ENCODE measurements at places on chromosomes 13 and 19.

- no peak for DNase-seq
Measured at GRCh38 chr13:76815344-76815743, 70.9 kb downstream of the KCTD12 start.

DNA sequence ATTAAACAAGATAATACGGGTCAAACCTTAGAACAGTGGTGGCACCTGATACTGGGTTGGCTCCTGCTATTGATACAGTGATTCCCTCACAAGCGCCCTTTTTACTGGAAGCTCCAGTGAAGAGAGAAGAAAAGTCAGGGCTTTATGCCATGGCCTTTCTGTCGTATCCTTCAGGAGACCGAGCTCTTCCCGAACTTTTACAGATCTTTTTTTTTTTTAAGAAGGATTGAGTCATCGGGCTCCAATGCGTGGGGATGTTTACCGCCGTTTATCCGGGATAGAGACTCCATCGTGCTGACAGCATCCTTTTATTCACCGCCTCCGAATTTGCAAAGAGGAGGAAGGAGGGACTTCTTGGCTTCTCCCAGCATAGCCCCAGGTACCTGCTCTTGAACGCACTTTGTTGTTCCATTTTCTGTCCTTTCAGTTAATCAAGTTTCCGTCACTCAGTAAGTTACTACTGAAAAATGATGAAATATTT is 574 bp downstream of the ZNF227 start:
- DNase-seq: no peak

GRCh38 chr13:41456768-41457588 is at the start of gene RGCC:
TSS of gene RGCC (plus strand) at chr13:41457550. CDS start at chr13:41457708, 158 bp downstream.
- DNase-seq: peak; percentile 83

- DNase-seq: no peak
Measured at GRCh38 chr19:45643927-45644771, 5.0 kb upstream of the EML2 start.

- peak; percentile 52 for DNase-seq
Measured at GRCh38 chr19:41449079-41449864, 6.3 kb downstream of the ERICH4 start.

DNA sequence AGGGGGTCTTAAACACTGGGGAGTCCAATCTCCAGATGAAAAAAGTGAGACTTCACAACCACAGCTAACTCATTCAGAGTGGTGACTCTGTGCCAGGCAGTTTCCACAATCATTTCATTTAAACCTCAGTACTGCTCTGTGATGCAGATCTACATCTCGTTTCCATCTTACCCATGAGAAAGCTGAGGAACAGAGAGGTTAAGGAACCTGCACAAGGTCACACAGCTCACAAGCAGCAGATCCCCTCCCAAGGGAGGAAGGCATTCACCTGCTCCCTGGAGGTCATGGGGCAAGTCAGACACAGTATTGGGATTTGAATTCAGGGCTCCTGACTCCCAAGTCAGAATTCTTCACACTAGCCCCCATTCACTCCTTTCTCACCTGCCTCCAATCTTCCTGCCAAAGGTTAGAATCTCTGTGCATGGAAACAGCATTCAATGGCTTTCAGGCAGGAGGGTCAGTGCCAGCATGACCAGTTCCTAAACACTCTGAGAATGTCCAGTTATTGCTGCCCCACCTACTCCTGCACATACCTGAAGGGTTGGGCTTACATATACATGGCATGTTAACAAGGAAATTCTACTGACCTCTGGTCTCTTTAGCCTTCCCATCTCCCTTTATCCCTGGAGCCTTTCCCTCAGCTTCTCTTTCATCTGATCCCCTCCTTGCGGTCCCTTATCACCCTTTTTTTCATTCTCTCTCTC is 1.9 kb downstream of the CABP5 start:
- no peak for DNase-seq

- no peak for DNase-seq
Measured at GRCh38 chr19:15115762-15116615, 8.8 kb downstream of the SYDE1 start.

DNA sequence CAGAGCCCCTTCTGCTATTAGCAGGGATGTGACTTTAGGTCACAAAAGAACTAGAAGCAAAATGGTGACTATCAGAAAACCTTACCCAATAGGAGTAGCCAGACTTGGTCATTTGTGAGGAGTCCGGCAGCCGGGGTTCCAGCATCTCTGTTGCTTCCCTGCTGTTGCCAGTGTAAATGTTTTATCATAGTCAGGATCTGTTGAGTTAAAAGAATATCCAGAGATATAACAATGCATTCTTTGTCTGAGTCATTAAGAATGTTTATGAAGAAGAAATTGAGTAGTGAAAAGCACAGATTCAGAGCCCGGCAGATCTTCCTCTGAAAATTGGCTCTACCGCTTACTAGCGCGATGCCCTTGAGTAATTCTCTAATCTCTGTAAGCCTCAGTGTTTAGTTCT is 84.2 kb downstream of the COL4A2 start:
- DNase-seq: no peak

DNA sequence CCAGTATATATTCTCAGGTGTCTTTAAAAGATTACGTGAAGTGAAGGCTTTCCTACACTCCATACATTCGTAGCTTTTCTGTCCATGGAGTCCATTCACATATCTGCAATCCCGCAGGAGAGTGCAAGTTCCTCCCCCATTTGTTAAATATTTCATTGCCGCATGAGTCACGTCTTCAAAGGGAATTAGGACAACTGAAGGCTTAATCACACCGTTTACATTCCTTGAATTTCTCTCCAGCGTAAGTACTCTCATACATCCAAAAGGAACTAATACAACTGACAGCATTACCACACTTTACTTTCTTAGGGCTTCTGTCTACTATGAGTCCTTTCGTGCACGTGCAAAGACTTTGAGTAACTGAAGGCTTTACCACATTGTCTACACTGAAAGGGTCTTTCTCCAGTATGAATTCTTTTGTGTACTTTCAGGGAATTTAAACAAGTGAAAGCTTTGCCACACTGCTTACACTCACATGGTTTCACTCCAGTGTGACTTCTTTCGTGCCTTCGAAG is 29.0 kb upstream of the ZNF564 start:
- DNase-seq: no peak

- DNase-seq: no peak
Measured at GRCh38 chr19:49167857-49168409, 10.3 kb downstream of the TRPM4 start.

- DNase-seq: no peak
Measured at GRCh38 chr19:19628501-19629134, 598 bp upstream of the LPAR2 start.

DNA sequence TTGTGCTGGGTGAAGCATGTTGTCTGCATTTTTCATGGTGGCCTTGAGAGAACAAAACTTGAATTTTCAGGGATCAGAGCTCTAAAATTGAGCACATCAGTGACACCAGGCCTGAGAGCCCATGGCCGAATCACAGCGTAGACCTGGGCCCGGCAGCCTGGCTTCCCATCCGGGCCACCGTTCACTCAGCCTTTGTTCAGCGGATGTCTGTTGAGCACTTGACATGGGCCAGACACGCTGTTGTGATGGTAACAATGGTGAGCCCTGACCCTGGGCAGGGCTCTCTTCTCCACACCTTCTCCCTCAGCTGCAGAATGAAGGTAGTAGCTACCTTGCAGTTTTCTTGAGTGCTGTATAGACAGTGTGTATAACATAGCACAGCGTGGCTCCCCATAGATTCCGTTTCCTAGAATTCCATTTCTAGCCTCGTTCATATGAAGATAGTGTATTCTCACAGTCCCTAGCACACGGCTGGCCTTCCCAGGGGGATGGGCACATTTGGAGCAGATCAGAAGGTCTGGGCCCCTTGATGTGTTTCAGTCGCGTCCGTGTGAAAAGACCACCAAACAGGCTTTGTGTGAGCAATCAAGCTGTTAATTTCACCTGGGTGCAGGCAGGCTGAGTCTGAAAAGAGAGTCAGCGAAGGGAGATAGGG is 75.3 kb downstream of the RAB20 start:
- DNase-seq: no peak

- DNase-seq: no peak
Measured at GRCh38 chr13:71115301-71115700, 751.7 kb downstream of the DACH1 start.

DNA sequence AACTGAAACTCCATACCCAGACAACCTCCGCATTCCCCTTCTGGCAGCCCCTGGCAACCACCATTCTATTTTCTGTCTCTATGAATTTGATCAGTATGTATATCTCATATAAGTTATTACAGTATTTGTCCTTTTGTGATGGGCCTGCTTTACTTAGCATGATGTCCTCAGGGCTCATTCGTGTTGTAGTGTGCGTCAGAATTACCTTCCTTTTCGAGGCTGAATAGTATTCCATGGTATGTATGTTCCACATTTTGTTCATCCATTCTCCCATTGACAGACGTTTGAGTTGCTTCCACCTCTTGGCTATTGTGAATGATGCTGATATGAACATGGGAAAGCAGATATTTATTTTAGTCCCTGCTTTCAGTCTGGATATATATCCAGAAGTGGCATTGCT is 5.0 kb downstream of the PLEKHF1 start:
- DNase-seq: no peak

GRCh38 chr13:48476686-48477085 is 56.2 kb downstream of the RCBTB2 start:
- DNase-seq: no peak

- DNase-seq: no peak
Measured at GRCh38 chr19:14795078-14795721, 16.8 kb upstream of the ADGRE2 start.

DNA sequence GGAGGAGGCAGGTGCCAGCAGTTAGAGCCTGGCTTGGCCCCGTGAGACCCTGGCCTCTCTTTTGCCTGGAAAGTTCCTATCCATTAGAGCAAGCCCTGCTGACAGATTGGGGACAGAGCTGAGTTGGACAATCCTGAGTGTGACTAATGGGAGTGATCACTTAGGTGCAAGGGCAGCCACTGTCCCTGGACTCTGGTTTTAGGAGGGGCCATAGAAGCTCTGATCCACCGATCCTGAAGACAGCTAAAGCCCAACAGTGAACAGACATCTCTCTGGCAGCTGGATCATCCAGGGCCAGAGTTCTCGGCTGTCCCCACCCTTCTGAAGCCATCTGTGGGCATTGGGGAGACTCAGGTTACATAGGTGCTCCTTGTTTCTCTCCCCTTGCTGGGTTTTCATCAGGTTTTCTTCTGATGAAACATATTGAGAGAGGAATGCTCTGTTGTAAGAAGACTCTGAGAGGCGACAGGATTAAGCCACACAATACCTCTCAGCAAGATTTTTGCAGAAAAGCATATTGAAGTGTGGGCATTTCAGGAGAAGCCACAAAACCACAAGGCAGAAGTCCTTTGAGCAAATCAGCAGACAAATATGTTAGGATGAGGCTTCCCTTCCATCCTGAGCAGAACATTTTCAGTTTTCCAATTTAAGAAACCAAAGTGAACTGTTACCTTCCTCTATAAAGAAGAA is 288.0 kb upstream of the MAB21L1 start:
- no peak for DNase-seq

DNA sequence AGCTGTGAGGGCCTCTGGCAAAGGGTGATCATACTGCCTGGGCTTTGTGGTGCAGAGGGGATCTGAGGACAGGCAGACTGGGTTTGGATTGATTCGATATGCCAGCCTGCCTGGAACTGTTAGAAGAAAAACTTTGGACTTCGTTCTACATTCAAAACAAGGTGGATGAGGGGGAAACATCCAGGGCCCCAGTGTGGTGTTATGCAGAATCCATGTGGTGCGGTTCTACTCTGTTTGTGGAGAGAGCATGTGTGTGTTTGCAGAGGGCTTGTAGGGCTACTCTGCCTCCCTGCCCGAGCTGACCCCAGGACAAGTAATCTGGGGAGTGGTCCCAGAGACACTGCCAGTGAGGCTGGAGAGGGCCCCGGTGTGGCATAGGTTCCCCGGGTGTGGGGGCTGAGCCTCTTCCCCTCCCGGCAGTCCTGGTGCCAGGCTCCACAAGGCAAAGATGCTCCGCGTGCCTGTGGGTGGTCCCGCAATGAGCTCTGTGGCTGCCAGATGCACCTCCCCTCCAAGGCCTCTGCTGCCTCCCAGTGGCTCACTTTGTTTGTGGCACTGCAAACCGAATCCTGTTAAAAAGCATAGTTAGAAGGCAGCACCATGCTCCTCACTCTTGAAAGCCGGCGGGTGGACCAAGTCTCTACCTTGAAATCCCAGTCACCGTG is 22.3 kb upstream of the TFDP1 start:
- no peak for DNase-seq

- no peak for DNase-seq
Measured at GRCh38 chr19:17109962-17110598, 34.5 kb downstream of the MYO9B start.

- no peak for DNase-seq
Measured at GRCh38 chr13:109628251-109628699, 158.1 kb downstream of the IRS2 start.

DNA sequence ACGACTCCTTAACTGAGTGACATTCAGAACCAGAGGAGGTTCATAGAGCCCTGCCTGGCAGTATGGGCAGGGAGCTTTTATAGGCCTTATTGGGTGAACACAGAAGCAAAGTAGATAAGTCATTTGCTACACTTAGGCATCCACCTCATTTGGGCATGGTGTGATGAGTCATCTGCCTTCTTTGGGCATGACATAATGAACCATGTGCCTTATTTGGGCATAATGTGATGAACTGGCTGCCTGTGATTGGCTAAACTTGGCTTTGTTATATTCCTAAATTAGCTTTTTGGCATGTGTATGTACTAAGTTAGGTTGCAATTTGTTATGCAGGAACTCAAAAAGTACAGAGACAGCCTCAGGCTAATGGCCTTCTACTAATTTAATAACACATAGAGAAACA is 2210.2 kb upstream of the PCDH20 start:
- no peak for DNase-seq

- no peak for DNase-seq
Measured at GRCh38 chr13:62537593-62537992, 1121.9 kb upstream of the PCDH20 start.

DNA sequence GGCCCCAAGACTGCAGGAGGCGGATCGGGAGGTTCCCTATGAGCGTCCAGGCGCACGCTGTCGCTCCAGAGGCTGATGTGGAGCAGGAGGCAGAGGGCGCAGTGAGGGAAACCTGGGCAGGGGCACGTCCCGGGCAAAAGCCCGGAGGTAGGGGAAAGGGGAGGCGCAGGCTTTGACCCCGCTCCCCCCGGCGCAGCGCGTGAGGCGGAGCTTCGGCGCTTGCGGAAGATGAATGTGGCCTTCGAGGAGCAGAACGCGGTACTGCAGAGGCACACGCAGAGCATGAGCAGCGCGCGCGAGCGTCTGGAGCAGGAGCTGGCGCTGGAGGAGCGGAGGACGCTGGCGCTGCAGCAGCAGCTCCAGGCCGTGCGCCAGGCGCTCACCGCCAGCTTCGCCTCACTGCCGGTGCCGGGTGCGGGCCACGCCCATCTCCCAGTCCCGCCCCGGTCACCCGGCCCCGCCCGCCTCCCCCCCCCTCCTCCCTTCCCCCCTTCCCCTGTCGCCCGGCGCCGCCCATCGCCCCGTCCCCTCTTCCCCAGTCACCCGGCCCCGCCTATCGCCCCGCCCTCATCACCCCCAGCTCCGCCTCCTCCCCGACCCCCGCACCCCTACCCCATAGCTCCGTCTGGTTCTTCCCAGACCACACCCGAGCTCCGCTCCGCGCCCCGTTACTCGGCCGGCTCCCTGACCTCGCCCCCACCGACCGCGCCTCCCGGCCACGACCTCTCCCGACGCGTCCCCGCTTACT is 4.1 kb downstream of the HMG20B start:
- no peak for DNase-seq

Data from stimulated activated CD4-positive, alpha-beta T cell treated with anti-CD3 and anti-CD28 coated beads, TNF-alpha, amount 100 ng/mL, for 1 hour (primary cell).